Large intestine (tissue), 12 donors: ENCODE measurements at places on chromosomes 3 and 15.

- no peak overlapping the region for H3K27ac ChIP-seq
- no peak overlapping the region for H3K4me3 ChIP-seq
- H3K4me1 ChIP-seq, result no peaks in the 10 kb centered on the region
- DNase-seq, result no peak
- no peaks in the 10 kb centered on the region for H3K27me3 ChIP-seq
Measured at GRCh38 chr3:197325773-197326172, 27.4 kb upstream of the DLG1 start.

GRCh38 chr15:53658255-53658654 is 101.2 kb downstream of the WDR72 start:
- no peaks in the 10 kb centered on the region for H3K36me3 ChIP-seq
- no peak overlapping the region for H3K4me3 ChIP-seq
- DNase-seq, result no peak
- H3K27ac ChIP-seq, result no peak overlapping the region

- H3K4me3 ChIP-seq, result no peak overlapping the region
- H3K36me3 ChIP-seq, result no peaks in the 10 kb centered on the region
- peak; percentile 28 for DNase-seq
Measured at GRCh38 chr3:183489455-183490210, 61.2 kb upstream of the MCF2L2 start.

GRCh38 chr15:85852969-85853368 is 58.2 kb upstream of the KLHL25 start:
- H3K4me1 ChIP-seq, result no peaks in the 10 kb centered on the region
- H3K4me3 ChIP-seq, result no peak overlapping the region
- no peak overlapping the region for H3K27ac ChIP-seq
- H3K27me3 ChIP-seq, result peaks cover 9% of the 10 kb centered on the region
- no peak for DNase-seq
- H3K36me3 ChIP-seq, result no peaks in the 10 kb centered on the region

- no peak for DNase-seq
- H3K4me1 ChIP-seq, result no peaks in the 10 kb centered on the region
- no peaks in the 10 kb centered on the region for H3K27me3 ChIP-seq
- H3K4me3 ChIP-seq, result no peak overlapping the region
Measured at GRCh38 chr3:69409831-69410230, 23.9 kb upstream of the FRMD4B start.

- H3K27me3 ChIP-seq, result no peaks in the 10 kb centered on the region
- H3K4me1 ChIP-seq, result peaks cover 7% of the 10 kb centered on the region
- no peak for DNase-seq
- H3K27ac ChIP-seq, result no peak overlapping the region
Measured at GRCh38 chr3:189309400-189309975, 137.7 kb downstream of the TPRG1 start.

DNA sequence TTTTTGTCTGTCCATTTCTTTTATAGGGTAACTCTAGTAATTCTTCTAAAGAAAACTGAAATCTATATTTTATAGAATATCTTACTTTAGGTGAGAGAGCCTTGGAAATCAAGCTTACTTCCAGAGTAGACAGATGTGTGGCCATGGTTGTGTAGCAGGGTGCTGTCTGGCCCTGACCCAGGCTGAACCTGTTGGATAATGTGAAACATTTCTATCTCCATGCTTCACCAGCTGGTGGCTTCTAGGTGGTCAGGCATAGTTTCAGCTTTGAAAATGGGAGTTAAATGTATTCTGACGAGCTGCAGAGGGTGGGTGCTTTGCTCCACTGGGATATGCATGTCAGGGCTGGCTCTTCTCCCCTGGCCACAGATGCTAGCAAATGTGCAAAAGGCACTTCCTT is 20.8 kb upstream of the NR2C2 start:
- DNase-seq, result no peak
- no peaks in the 10 kb centered on the region for H3K36me3 ChIP-seq
- H3K4me1 ChIP-seq, result no peaks in the 10 kb centered on the region
- H3K27ac ChIP-seq, result no peak overlapping the region
- H3K27me3 ChIP-seq, result no peaks in the 10 kb centered on the region

- DNase-seq, result no peak
- no peak overlapping the region for H3K27ac ChIP-seq
- H3K4me1 ChIP-seq, result no peaks in the 10 kb centered on the region
Measured at GRCh38 chr15:31106495-31107300, 5.2 kb upstream of the TRPM1 start.

DNA sequence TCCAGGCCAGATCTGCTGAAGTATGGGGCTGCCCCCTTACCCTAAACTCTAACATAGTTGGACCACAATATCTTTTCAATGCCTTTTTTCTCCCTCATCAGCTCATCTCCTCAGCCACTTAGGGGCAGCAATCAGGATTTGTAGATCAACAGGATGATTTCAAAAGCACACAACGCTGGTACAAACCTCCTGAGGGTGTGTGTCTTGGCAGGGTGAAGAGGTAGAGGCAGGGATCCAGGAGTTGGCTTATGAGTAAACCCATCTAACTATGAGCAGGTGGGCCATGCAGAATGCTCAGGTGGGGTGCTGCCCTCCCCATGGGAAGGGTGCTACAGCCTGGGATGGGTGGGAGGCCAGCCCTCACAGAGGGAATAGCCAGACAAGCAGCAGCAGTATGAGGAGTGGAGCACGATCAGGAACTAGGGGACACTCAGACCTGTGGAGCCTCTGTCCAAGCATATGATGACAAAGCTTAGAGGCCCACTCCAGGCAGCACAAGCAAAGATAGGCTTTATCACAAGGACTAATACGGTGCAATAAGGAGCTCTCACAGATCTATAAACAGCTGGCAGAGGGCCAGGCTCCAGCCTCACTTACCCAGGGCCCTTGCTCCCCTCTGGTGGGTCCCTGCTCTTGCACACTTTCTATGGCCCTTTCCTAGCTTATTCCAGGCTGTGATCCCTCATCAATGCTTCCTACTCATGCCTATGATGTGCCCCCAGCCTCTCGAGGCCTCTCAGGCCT is 32.2 kb downstream of the IL20RB start:
- no peaks in the 10 kb centered on the region for H3K36me3 ChIP-seq
- no peaks in the 10 kb centered on the region for H3K27me3 ChIP-seq
- DNase-seq, result peak; percentile 62
- H3K27ac ChIP-seq, result peak overlapping the region; percentile 37
- peaks cover 13% of the 10 kb centered on the region for H3K4me1 ChIP-seq
- no peak overlapping the region for H3K4me3 ChIP-seq

DNA sequence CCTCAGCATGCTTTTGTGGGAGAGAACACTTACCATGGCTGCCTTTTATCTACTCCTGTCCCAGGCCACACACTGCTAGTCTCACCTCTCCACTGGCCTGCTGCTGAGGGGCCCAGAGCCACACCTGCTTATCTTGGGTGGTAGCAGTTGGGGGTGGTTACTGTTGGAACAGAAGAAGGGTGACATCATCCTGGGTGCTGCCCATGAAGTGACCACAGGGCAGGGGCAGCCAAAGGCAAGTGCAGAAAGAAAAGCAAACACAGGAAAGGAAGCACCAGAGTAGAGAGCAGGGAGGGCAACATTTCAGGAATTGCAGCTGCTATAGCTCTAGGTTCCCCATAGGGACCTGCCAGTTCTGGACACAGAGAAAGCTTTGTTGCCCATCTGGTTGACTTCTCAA is 345.2 kb downstream of the VPS13C start:
- DNase-seq, result no peak
- H3K27me3 ChIP-seq, result no peaks in the 10 kb centered on the region
- no peaks in the 10 kb centered on the region for H3K4me1 ChIP-seq
- no peak overlapping the region for H3K4me3 ChIP-seq

GRCh38 chr3:141291559-141292355 is 60.1 kb downstream of the PXYLP1 start:
- H3K27me3 ChIP-seq, result no peaks in the 10 kb centered on the region
- peak overlapping the region; percentile 11 for H3K27ac ChIP-seq
- no peak overlapping the region for H3K4me3 ChIP-seq
- H3K4me1 ChIP-seq, result peaks cover 7% of the 10 kb centered on the region

DNA sequence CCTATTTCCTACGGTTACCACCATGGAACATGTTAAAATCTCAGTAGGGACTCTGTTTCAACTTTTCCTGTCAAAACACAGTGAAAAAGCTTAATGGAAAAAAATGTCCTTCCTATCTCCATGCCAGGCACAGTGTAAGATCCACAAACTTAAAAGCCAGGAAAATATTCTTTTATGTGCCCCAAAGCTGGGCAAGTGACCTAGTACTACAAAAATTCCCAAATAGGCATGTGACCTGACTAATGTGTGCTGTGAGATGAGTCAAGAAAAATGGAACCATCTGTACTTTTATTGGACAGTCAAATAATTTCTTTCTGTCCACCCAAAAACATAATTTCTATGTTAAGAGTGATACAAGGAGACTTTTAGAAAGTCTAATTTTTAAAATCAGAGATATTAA is 406.0 kb downstream of the ZBTB20 start:
- no peaks in the 10 kb centered on the region for H3K27me3 ChIP-seq
- H3K4me3 ChIP-seq, result no peak overlapping the region
- no peak overlapping the region for H3K27ac ChIP-seq
- no peak for DNase-seq
- no peaks in the 10 kb centered on the region for H3K4me1 ChIP-seq

DNA sequence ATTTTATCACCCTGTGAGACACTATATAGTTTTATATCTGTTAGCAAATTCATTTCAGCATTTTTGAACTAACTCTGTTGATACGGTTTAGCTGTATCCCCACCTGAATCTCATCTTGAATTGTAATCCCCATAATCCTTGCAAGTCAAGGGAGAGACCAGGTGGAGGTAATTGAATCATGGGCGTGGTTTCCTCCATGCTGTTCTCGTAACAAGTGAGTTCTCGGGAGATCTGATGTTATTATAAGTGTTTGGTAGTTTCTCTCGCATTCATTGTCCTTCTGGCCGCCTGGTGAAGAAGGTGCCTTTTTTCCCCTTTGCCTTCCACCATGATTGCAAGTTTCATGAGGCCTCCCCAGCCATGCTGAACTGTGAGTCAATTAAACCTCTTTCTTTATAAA is 53.2 kb upstream of the TMC3 start:
- no peak overlapping the region for H3K4me3 ChIP-seq
- H3K4me1 ChIP-seq, result no peaks in the 10 kb centered on the region
- H3K27ac ChIP-seq, result no peak overlapping the region
- H3K36me3 ChIP-seq, result no peaks in the 10 kb centered on the region
- no peaks in the 10 kb centered on the region for H3K27me3 ChIP-seq

DNA sequence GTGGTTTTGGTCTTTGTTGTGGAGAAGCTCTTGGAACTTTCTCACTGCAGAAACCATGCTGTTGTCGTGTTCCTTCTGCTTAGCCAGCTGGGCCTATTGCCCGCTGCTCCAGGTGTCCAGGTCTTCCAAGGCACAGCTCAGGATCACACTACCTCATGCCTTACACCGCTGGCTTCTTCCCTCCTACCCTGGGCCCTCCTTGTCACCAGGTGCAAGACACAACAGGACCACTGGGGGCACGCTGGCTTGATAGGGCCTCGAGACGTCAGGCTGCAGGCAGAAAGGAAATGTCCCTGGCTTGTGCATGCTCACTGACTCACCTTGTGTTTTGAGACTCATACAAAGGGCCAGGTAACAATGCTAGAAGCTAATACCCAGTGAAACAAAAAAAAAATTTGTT is 32.3 kb downstream of the PAQR9 start:
- H3K27me3 ChIP-seq, result peaks cover 1% of the 10 kb centered on the region
- DNase-seq, result no peak
- H3K36me3 ChIP-seq, result no peaks in the 10 kb centered on the region
- no peaks in the 10 kb centered on the region for H3K4me1 ChIP-seq
- H3K4me3 ChIP-seq, result no peak overlapping the region

GRCh38 chr3:45993421-45994027 is 2.1 kb downstream of the FYCO1 start:
- DNase-seq, result no peak
- H3K36me3 ChIP-seq, result no peaks in the 10 kb centered on the region
- no peak overlapping the region for H3K27ac ChIP-seq
- H3K27me3 ChIP-seq, result no peaks in the 10 kb centered on the region
- H3K4me3 ChIP-seq, result no peak overlapping the region

- no peaks in the 10 kb centered on the region for H3K27me3 ChIP-seq
- H3K4me1 ChIP-seq, result no peaks in the 10 kb centered on the region
- DNase-seq, result no peak
- H3K27ac ChIP-seq, result no peak overlapping the region
Measured at GRCh38 chr3:63092515-63092914, 185.6 kb upstream of the SYNPR start.

DNA sequence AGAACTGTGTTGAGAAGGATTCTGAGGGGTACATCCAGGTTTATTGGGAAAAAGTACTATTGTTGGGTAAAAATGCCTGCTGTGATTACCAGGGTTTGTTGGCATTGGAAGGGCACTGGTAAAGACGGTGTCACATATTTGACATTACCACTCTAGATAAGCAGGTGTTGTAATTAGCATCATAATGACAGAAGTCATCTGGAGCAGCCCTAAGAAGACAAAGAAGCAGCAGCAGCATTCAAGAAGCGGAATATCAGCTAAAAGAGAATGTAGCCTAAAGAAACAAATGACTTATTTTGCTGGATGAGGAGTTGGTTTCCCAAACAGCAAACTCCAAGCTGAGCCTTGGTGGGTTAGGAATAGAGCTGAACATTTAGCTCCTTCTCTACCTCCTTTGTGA is 30.5 kb upstream of the ZFAND6 start:
- peaks cover 9% of the 10 kb centered on the region for H3K4me1 ChIP-seq
- no peak overlapping the region for H3K4me3 ChIP-seq
- H3K27ac ChIP-seq, result no peak overlapping the region
- no peaks in the 10 kb centered on the region for H3K36me3 ChIP-seq

- no peak for DNase-seq
- no peaks in the 10 kb centered on the region for H3K27me3 ChIP-seq
- H3K36me3 ChIP-seq, result peaks cover 14% of the 10 kb centered on the region
- no peaks in the 10 kb centered on the region for H3K4me1 ChIP-seq
- H3K4me3 ChIP-seq, result no peak overlapping the region
Measured at GRCh38 chr3:141538568-141539240, 51.9 kb downstream of the RASA2 start.

- H3K4me3 ChIP-seq, result no peak overlapping the region
- no peaks in the 10 kb centered on the region for H3K4me1 ChIP-seq
- no peak overlapping the region for H3K27ac ChIP-seq
- H3K36me3 ChIP-seq, result peaks cover 64% of the 10 kb centered on the region
- DNase-seq, result no peak
Measured at GRCh38 chr3:183081459-183082183, 17.7 kb downstream of the MCCC1 start.

- no peaks in the 10 kb centered on the region for H3K27me3 ChIP-seq
- DNase-seq, result no peak
- H3K36me3 ChIP-seq, result no peaks in the 10 kb centered on the region
- no peak overlapping the region for H3K4me3 ChIP-seq
- H3K4me1 ChIP-seq, result no peaks in the 10 kb centered on the region
Measured at GRCh38 chr3:191105418-191105817, 93.6 kb upstream of the OSTN start.

DNA sequence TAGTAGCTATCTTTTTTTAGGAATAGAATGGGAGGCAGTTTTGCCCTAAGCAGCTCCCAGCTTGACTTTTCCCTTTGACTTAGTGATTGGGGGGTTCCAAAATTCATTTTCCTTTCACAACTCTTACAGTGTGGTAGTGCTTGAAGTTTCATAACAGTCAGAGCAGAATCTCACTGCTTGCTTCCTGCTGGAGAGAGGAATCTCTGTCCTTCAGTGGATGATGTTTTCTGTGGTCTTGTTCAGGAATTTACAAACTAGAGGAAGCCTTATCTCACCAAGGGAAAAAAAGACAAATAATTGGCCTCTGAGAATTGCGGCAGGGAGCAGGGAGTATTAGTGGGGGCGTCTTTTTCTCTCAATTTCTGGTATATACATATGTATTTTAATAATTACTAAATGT is 326.6 kb upstream of the C2CD4B start:
- no peaks in the 10 kb centered on the region for H3K36me3 ChIP-seq
- H3K4me3 ChIP-seq, result no peak overlapping the region
- no peaks in the 10 kb centered on the region for H3K27me3 ChIP-seq
- DNase-seq, result no peak
- no peak overlapping the region for H3K27ac ChIP-seq
